ENCODE measurements at places on chromosomes 7 and 10.

- no peak for DNase-seq
Observed at GRCh38 chr7:98282703-98283102, 1.2 kb downstream of the BRI3 start.

- no peak for DNase-seq
Observed at GRCh38 chr7:18425838-18426445, 69.6 kb upstream of the HDAC9 start.

DNA sequence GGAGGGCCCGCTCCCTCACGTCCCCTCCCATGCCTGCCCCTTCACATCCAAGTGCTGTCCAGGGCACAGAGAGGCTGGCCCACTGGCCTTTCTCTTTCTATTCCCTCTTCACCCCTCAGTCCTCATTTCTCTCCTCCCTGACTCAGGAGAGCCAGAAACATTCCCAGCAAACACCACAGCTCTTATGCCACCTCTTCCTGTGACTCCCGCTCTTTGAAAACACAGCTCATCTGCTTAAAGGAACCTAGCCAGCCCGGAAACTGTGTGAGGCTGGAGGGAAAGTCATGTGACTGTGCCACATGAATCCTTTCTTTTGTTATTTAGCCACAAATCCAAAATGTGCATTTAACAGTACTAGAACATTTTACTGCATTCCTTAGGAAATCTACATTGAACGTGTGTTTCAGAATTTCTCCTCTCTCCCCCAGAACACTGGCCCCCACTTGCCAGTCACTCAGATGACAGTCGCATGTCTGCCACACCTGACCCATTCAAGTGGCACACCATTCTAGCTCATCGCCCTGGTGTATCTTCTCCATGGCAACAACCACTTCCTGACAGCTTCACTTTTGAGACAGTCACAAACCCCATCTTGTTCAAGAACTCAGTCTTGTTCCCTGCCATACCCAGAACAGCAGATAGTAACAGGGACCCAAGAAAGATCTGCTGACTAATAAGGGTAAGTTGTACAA lies 42.8 kb downstream of the GRB10 start:
- DNase-seq = no peak

DNA sequence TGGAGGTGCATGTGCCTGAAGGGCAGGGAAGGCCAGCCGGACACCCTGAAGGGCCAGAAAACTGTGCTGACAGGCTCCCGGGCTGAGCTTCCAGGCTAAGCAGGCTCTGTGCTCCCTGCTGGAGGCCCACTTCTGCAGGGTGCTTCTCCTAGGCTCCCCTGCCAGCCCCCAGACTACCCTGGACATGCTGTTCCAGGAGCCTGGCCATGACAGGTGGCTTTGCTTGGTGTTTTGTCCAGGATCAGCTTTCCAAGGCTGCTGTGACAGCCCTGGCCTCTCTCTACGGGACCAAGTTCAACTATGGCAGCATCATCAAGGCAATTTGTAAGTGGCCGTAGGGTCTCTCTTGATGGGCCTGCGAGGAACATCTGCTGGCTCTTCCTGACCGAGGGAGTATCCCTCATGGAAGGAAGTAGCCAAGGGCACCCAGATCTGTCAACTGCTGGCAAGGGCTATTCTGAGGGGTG lies 5.3 kb downstream of the CPA1 start:
- no peak for DNase-seq

DNA sequence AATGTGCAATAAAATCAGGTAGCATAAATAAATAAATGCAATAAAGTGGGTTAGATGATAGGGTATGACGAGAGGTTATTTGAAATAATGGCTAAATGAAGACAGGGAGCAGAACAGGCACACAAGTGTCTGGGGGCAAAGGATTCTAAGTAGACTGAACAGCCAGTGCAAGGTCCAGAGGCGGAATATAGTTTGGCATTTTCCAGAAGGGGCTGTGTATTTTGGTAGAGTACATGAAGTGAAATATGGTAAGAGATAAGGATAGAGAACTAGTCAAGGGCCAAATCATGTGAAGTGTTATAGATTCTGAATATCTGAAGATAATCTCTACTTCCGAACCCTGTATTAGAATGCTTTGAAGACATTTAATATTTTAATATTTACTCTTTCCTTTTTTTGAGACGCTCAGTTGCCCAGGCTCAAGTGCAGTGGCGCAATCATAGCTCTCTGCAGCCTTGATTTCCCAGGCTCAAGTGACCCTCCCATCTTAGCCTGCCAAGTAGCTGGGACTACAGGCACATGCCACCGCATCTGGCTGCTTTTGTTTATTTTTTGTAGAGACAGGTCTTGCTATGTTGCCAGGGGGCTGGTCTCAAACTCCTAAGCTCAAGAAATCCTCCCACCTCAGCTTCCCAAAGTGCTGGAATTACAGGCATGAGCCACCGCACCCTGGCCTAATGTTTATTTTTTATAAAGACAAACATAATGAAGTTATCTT lies 44.4 kb upstream of the CD36 start:
- DNase-seq = no peak

DNA sequence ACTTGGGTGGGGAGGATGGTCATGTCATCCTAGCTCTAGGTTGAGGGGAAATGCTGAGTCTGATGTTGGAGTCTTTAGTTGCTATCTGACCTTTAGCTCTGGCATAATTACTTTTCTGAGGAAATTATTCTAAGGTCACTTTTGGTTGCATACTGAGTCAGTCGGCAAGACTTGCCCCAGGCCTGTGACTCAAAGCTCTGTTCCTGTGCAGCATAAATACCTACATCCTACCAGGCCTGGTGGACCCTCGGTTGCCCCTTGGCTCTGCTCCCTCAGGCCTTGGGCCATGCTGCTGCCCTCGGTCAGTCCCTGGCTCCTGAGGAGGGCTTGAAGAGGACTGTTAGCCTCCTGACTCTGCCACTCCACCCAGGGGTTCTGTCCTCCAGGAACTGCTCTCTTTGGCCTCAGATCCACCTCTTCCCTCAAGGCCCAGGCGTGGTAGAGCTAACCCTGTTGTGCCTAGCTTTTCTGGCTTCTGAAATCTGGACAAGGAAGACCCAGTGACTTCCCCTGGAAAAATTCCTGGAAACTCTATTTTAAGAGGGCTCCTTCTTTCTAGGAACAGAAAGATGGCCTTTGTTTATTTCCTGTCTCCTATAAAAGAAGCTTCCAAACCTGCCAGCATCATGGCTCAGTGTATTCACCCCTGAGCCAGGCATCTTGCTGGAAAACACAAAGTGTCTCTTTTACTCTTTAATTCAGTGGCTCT lies 71.2 kb downstream of the TMEM178B start:
- no peak for DNase-seq

DNA sequence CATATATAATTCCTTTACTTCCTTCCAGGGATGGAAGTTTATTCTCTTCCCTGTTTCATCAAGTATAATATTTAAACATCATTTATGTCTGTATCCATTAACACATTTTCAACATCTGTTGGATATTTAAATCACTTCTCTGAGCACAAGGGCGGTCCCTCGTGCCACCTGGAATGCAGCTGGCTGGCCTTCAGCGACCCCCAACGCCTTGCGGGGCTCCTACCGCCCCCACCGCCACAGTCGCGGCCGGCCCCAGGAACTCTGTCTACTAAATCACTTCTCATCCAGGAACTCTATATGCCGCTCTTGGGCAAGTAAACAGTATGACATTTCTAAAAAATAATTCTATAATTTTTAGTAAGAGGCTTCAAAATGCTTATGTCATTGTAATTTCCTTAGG lies 221.1 kb upstream of the PTN start:
- DNase-seq = no peak

- DNase-seq = no peak
Observed at GRCh38 chr7:80678707-80679106, 40.3 kb downstream of the CD36 start.

DNA sequence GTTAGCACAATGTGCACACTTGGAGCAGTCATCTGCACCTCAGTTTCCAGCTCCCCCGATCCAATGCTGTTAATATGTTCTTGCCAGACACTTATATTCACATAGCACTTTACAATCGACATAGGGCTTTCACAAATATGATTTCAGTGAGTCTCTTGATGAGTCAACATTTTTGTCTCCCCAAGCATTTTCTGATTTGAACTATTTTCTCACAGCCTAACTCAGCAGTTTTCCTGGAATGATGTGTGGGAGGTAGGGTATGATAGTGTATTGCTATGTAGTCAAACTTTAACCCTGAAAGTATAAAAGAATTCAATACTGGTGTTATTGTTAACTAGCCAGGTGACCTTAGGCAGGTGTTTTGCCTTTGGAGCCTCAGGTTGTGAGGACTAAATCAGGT lies 82.5 kb upstream of the LRGUK start:
- no peak for DNase-seq

DNA sequence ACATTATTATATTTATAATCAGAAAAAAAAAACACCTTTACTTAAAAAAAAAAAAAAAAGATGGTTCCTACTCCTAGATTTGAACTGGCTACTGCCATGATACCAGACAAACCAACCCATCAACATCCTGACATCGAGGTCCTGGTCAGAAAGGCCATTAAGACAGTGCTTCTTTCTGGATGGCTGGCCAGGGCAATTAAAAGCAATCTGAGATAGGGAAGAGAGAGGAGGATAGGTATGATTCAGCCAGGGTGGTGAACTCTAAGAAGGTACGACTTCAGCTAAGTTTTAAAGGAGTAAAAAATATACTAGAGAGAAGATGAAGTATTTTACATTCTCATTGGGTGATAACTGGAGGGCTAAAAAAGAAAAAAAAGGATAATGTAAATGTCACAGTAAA lies 139.0 kb downstream of the DOCK4 start:
- DNase-seq = no peak

- DNase-seq = no peak
Observed at GRCh38 chr10:124669824-124670654, 74.1 kb downstream of the FAM53B start.

DNA sequence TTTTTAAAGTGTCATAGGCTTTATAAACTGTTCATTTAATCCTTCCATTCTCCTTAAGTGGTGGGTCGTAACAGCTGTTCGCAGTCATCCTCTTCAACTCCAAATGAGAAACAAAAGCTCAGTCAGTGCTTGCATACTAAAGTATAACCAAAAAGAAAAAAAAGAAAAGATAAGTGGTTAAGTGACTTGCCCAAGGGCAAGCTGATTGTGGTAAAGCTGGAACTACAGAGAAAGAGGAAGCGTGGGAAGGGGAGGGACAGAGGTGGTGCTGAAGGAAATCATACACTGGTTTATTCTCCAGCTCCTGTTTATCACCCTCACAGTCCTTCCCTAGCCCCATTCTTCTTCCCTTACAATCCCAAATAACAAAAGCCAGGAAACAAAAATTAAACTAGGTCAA lies 29.6 kb downstream of the IDE start:
- DNase-seq = no peak

- no peak for DNase-seq
Observed at GRCh38 chr7:29194206-29194593, 375 bp upstream of the CHN2 start.

Measured in NCI-H2081 treated with DMSO at 0.1 percent for 48 hours (cell line).